ENCODE measurements at places on chromosomes 3 and 15.

DNA sequence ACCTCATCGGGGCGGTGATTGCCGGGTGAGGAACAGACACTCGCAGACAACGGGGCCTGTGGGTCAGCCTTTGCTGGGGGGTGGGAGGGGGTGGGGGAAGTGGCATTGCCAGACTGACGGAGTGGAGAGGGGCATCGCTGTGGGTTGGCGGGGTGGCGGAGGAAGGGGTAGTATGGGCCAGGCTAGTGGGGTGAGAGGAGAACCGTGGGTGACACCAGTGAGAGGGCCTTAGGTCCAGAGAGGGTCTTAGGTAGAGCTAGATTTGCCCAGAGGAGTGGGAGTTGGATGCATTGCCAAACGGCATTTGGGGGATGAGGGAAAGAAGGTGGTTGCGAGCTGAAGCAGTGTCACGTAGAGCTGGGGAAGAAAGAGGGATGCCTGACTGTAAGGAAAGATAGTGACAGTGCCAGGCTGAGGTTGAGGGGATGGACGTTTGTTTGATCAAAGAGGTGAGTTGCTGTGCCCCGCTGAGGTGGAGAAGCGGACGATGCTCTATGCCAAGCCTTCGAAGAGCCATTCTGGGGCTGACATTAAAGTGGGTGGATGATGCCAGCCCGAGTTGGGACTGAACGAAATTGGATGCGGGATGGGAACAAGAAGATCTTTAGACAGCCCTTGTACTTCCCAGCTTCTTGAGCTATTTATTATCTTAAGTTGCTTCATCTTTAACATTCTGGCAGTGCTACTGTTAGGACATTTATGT lies 572 bp downstream of the DNAJB11 start:
- no peak for DNase-seq

DNA sequence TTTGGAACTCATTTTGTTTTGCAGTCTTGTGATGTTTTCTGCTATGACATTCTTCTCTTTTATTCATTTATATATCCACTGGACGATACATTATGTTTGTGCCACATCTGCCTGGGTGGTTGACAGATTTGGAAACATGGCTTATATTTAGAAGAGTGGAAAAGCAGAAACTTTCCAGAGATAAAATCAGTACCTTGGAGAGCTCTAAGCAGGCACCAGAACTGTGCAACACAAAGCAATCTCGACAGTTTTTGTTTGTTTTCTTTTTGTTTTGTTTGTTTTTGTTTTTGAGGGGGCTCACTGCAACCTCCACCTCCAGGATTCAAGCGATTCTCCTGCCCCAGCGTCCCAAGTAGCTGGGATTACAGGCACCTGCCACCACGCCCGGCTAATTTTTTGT lies 45.5 kb downstream of the SYN2 start:
- DNase-seq = peak; percentile 15

DNA sequence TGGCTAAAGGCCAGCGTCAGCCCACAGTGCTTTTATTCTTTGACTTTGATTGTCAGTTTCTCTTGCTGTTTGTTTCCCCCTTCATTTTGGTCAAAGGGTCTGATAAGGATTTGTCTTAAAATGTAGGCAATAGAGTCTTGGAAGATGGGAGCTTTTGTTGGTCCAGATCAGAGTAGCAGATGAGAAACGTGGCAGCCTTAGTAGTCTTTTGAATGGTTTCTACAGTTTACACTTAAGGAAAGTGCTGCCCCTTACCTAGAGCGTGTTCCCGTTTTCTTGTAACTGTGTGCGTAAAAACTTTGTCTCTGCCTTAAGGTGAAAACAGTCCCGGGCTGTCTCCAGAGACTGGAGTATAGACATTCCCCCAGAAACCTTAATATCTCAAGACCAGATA lies 630 bp downstream of the LXN start:
- no peak for DNase-seq

- DNase-seq = no peak
These were observed 567.3 kb downstream of the GRM7 start for GRCh38 chr3:7428206-7428718.

GRCh38 chr15:27973886-27974285 lies 125.2 kb downstream of the OCA2 start:
- no peak for DNase-seq

DNA sequence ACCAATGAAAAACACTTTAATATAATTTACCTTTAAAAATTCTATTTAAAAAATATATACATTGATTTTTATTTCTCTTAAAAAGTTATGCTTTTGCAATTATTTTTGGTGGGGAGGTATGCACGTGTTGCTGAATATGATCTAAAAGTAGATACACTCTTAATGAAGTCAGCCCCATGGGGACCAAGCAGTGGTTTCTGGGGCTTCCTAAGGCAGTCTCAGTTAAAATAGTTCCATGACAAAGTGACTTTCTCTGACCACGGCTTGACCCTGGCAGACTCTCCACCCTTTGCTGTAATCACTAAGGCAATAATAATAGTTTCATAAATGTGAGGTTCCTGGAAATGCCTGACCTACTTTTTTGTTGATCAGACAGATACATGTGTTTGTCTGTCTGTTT lies 50.4 kb downstream of the CCR4 start:
- no peak for DNase-seq

GRCh38 chr3:114259566-114259965 lies 22.2 kb upstream of the ZNF80 start:
- no peak for DNase-seq

DNA sequence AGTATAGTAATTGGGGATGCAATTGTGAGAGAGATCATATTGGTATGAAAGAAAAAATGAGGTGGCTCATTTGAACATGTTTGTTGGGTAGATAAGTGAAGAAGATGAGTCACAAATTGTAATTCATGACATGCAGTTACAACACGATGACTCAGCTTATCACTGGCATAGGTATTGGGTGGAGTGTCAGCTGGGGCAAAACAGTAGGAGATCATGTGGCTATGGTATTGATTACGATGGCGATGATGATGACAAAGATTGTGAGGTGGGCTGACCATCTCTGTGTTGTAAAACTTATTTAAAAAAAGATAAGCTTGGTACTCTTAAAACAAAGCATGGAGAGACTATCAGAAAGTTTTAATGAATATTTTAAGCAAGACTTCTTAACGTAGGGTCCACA lies 11.6 kb upstream of the DPH6 start:
- no peak for DNase-seq

DNA sequence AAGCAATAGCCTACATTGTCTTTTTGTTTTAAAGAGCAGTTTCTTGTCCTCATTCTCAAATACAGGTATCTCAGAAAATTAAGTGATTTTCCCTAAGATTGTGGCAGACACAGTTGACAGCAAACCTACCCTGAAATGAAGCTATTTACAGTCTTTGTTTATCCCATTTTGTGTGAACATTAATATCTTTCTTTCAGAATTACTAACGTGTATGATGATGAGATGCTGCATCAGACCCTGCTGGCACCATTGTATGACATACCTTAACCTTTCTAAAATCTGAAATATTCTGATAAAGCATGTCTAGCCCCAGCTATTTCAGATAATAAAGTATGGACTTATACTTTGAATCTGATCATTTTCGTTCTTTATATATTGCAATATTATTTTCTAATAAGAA lies 185.9 kb downstream of the RSRC1 start:
- no peak for DNase-seq

GRCh38 chr3:128330214-128330842 lies 136.4 kb downstream of the DNAJB8 start:
- DNase-seq = no peak

Data from left renal pelvis (tissue), 4 donors.